Frontal cortex (tissue), 4 donors: ENCODE measurements at places on chromosomes 12 and 14.

DNA sequence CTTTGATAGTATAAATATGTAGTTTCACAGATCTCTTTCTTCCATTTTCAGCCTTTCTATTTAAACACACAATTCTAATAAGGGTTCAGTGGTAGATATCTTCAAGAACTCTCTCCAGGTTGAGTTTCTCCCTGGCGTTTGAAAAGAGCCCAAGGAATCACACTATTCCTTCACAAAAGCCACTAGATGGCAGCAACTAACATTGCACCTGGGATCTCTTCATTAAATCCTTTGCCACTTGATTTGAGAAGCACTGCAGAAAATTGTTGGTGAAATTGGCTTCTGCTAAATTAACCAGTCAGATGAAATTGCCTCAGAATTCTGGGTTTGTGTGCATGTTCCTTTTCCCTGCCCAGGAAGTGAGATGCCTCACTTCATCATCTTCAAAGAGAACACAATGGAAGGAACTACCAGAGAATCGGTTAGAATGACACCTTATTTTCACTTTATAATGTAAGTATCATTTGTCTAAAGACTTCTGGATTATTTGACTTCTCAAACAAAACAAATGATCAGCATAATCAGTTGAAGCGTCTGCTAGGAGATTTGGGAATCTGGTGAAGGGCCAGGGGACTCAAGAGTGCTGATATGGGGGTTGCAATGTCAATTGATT, 6.8 kb downstream of the CCDC198 start:
- no peak for DNase-seq

DNA sequence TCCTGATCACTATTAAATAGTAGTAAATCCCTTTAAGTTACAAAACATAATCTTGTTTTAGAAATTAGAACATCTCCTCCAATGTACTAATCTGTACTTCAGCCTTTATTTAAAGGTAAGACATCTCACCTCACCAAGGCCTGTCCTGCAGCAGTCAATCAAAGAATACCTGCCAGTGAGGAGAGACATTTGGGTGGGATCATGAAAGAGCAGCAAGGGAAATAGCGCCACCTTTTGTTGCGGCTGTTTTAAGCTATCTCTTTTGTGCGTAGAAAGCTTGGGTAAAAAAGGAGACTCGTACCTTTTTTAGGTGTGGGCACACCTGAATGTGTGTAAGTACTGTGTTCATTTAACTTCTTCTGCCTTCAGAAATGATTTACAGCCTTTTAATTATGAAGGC, 117.8 kb upstream of the TMTC1 start:
- DNase-seq: no peak

GRCh38 chr12:58416236-58416635, 474.9 kb downstream of the ATP23 start:
- no peak for DNase-seq

DNA sequence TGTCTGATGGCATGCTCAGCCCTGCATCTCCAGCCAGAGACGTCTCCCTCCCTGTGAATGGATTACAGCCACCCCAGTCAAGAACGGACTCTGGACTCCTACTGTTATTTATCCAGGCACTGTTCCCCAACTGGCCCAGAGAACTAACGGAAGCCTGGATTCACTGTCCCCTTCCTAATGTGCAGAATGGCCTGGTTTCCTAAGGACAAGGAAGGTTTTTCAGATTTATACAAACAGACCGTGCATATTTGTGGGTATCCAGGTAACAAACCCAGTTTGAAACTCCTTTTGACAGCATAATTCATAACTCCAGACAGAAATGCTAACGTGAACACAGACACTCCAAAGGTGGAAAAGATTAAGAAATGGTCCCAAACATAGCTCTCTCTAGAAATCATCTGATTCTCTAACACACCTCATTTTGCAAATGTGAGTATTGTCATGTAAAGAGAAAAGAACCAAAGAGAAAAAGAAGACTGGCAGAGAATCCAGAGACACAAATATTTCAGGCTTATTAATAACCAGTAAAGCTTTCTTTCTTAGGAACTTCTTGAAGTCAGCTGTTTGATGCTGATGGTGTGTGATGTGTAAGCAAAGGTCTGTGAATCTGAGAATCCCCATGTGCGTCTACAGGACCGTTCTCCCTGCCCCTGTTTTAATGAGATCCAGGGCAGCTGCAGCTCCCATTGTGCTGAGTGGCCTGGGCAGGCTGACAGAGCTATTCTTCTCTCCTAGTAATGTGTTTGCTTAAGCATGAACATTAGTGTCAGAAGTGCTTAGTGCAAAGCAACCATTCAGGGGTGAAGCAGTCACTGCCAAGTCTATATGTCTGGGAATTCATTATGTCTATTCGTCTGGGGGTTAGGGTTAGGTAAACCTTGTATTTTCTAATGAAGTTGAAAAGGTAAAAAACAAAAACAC, 86.8 kb upstream of the HIF1A start:
- peak; percentile 3 for DNase-seq

DNA sequence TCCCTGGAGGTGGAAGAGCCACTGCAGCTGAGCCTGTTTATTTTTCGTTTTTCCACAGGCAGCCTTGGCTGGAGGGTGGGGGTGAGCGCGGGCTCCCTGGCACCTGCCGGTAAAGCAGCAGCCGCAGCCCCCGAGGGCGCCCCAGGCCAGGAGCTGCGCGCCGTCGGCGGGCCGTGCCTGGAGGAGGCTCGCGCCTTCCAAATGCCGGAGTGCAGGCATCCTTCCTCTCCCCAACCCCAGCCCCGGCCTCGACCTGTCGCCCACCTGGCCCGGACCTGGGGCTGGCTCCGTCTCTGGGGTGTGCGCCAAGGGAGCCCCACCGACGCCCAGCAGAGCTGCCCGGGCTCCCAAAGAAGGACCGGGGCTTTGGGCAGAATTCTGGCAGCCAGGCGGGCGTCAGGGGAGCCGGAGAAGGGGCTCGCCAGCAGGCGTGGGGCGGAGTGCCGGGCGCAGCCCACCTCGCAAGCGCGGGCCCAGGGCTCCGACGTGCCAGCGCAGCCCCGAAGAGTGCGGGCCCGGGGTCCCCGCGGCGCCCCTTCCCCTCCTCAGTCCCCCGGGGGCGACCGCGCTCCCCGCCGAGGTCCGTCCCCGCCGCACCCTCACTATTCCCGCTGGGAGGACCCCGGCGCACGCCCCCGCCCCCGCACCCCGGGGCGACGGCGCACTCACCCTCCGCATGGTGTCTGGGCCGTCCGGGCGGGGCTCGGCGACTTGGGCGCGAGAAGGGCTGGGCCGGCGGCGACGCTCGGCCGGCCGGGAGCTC, 130.3 kb downstream of the NDUFA12 start:
- peak; percentile 69 for DNase-seq

- no peak for DNase-seq
Observed at GRCh38 chr14:50790589-50790988, 40.4 kb downstream of the NIN start.

GRCh38 chr14:51929910-51930682, 59.2 kb upstream of the RTRAF start:
- no peak for DNase-seq

- no peak for DNase-seq
Observed at GRCh38 chr14:104794993-104795780, at the start of gene AKT1. Gene AKT1 (minus strand): TSS chr14:104795748. CDS start chr14:104792643, 3,105 bp downstream.

- DNase-seq: no peak
Observed at GRCh38 chr12:130556486-130557055, 159.5 kb downstream of the RIMBP2 start.

- no peak for DNase-seq
Observed at GRCh38 chr14:35944847-35945246, 118.7 kb downstream of the BRMS1L start.

- no peak for DNase-seq
Observed at GRCh38 chr12:128019996-128020544, 246.9 kb upstream of the TMEM132C start.

DNA sequence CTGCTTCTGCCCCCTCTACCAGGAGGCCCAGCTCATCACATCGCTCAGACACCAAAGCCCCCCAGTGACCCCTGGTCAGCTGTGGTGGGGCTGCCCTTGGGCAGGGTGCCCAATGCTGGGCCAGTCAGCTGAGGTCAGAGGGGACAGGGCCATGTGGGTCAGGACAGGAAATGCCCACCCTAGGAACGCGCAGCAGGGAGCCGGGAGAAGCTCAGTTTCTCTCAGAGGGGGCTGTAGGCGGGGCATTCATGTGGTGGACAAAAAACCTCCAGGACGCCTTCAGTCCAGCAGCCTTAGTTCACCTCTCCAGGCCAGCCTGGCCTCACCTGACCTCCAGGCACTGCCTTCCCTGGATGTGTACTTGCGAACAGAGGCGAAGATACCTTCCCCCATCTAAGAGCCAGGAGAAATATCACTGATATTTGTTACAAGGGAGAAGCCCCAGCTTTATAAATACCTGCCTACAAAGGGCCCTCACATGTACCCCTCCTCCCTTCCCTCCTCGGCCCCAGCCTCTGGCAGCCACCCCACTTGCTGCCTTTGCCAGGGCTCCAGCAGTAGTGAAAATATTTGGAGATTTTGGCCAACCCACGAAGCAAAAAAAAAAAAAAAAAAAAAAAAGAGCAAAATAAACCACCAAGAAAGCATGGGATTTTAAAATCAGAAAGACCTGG, 41.9 kb upstream of the PLEKHG6 start:
- no peak for DNase-seq
